ENCODE measurements at places on chromosomes 2 and 18.

DNA sequence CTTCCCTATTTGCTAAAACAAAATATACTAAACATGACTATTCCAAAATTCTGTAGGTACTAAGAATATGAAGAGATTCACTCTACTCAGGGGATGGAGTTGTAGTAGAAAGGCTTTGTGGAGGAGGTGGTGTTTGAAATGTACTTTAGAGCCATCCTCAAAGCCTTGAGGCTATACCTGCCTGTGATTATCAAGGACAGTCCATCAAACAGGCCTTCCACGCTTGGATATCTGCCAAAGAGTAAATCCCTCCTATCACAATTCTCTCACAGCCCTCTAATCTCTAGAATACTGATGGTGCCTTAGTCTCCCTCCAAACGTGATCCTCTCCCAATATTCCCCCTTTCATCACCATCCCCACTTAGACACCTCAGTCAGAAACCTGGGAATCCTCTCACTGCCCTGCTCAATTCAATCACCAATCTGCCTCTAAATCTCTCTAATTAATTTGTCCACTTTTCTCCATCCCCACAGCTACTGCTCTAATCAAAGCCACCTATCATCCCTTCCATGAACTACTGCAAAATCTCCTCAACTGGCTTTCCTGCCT, 13.1 kb downstream of the SOS1 start:
- no peak for DNase-seq

GRCh38 chr2:238644095-238645081, 203.5 kb upstream of the TWIST2 start:
- DNase-seq = no peak

DNA sequence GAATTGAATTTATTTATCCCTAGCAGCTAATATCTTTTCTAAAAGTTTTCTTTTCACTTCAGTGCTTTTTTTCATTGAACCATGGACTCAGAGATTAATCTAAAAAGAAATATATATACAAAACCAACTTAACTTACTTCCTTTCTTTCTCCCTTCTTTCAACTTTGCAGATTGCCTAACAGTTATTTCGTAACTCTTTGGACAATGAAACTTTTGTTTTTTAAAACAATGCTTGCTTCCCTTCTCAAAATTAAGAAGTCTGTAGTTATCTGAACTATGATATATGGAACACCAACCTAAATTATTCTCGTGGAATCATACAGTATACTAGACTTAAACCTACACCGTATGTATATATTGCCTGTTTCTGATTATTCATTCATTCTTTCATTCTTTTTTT, 62.9 kb downstream of the MIB1 start:
- no peak for DNase-seq

DNA sequence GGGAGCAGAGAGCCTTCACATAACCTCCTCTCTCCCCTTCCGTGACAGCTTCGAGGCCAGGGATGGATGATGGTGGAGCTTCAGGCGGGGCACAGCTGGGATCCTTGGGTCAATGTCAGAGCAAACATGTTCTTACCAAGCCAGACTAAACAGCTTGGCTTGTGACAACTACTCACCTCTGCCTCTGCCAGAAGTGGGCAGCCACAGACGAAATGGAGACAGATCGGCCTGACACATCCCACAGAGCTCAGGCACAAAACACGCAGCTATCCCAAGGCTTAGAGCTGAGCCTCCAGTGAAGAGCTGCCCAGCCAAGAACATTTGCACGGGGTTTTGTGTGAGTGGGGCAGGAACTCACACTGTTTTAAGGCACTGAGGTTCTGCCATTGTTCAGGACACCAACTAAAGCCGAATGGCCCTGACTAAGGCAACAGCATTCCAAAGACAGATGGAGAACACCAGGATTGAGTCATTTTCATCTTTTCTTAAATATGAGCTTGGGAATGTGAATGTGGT, 12.8 kb downstream of the PXDN start:
- no peak for DNase-seq

DNA sequence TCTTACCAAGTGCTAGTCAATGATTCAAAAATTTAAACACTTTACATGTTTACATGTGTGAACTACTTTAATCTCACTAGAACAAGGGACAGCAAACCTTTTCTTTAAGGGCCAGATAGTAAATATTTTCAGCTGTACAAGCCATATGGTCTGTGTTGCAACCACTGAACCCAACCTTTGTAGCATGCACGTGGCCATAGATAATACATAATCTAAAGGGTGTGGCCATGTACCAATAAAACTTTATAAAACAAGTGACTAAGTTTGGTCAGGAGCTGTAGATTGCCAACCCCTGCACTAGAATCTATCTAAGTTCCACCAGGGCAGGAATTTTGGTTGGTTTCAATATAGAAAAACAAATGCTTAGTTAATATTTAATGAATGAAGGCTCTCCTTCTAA, 18.4 kb upstream of the SPRED2 start:
- no peak for DNase-seq

DNA sequence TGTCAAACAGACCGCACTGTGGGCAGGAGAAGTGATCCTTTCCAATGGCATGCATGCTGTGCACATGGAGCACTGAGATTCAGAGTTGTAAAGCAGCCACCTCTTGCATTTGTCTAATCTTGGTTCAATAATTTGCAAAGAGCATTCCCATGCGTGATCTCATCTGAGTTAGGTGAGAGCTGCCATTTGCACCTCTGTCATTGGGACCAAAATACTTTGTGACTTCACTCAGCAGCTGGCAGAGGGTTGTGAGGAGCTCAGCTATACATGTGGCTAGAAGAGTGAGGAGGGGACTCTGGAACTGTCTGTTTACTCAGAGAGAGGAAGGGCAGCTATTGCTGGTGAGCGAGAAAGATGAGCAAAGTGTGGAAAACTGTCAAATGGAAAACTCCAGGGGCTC, 265.1 kb upstream of the TNP1 start:
- DNase-seq = no peak

DNA sequence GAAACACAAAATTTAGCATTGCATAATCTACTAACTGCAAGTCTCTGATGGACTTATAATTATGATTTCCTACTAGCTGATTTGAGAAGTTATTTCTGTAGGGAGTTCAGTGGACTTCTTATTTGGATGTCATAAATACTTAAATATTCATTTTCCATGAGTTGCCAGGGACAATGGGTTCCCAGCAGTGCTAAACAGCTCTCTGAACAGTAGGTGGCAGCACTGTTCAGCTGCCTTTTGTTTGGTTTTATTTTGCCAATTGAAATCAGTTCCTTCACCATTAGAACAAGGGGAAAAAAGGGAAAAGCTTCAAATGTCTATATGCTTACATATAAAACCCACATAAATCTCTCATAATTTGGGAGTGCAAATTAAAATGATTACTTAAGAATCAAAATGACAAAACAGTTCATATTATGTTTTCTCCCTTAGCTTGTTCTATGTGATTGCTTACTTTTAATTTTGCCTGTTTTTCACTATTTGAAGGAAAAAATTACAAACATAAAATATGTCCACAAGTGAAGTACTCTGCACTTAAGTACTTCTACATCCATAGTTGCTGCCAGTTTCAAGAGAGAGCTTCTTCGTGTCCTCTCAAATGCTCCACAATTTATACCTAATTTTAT, 898.9 kb downstream of the CPS1 start:
- peak; percentile 37 for DNase-seq

DNA sequence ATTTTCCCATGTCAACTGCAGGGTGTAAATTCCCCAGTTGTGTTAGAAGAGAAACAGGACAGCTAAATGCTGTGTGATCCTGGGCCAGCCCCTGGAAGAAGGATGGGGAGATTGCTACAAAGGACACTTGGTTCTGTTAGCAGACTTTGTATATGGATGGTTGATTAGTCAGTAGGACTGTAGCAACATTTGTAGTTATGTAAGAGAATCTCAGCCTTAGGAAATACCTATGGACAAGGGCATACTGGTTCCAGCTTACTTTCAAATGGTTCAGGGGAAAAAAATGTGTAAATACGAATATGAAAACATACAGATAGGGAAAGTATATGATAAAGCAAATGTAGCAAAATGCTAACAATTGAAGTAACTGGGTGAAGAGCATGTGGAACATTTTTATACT, 47.6 kb downstream of the GNAL start:
- no peak for DNase-seq

GRCh38 chr2:99648906-99649789, 159.3 kb upstream of the REV1 start:
- DNase-seq = no peak

DNA sequence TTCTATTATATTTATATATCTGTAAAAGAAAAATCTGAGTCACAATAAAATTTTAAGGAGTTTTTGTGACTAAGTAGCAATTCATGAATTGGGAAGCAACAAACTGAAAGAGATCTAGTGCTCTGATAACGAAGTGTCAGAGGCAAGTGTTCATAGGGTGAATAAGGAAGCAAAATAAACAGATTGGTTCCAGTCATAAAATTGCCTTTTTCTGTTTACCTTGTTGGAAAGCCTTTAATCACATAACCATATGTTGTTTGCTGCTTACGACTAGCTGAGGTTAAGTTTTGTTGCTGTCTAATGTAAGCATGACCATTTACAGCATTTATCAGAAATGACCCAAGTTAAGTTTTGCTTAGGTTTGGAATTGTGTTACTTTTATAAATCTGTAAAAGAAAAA, 358.9 kb downstream of the ARL6IP6 start:
- DNase-seq = no peak

- DNase-seq = no peak
Observed at GRCh38 chr2:41900101-41900577, 147.7 kb upstream of the PKDCC start.

DNA sequence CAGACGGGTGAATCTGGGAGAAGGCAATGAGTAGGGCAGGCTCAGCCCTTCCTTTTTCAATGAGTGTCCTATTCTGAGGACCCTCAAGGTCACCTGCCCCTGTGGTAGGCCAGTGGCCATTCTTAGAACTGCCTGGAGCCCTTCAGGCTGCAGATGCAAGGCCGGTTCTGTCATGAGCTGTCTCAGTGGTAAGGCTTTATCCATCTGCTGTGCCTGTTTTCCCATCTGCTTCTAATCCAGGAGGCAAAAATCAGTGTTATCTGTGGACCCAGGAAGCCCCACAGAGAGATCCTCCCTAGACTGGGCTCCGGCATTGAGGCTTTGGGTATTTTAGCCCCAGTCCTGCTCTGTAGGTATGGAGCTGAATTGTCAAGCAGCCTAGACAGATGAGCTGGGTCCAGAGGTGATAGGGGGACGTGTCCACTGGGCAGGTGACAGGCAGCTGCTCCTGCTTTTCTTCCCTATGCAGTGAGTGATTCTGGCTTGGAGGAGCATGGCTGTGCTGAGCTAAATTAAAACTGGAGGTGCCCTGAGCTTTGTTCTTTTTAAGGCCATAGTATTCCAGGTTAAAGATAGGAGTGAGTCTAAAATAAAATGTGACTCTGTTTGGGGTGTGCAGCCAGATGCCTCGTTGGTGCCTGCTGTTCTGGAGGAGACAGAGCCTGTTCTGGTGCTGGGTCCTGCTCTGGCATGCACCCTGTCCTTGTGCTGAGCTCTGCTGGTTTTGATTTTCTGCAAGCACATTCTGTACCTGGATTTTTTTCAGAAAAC, 92.5 kb downstream of the FHOD3 start:
- DNase-seq = no peak

- DNase-seq = no peak
Observed at GRCh38 chr2:27796791-27797765, 25.6 kb downstream of the MRPL33 start.

DNA sequence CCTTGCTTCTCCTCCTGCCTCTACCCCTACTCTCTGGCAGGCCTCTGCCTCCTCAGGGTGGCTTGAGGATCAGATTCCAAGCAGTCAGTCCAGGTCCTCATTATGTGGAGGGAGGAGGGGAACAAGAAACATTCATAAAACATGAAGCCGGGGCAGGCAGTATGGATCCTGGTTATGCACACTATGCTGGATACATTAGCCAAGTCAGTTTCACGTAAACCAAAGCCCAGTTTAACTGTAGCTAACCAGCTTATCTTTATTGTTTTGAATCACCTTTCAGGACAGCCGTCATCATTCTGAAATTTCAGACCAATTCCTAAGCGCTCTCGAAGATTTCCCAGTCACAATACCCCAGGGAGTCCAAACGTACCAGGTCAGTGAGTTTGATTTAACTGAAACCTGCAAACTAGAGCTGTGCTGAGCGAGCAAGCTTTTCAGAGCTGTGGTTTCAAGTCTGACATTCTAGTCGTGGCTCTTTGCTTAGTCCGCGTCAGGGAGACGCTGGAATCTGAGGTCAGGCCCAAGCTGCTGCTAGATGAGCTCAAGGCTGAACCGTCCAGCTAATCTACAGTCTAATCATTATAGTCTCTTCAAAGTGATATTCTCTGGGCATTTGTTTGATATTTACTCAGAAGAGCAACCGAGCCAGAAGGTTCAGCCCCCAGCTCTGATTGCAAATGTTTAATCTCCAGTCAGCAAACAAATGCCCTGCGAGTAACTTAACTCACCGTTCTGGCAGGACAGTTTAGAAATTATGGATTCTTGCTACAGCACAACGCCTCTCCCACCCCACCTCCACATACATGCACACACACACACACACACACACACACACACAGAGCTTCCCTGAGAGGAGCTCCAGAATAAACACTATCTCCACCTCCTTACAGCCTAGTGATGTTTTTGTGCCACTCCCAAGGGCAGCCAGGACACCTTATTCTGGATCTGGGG, 63.8 kb upstream of the BZW1 start:
- no peak for DNase-seq

- no peak for DNase-seq
Observed at GRCh38 chr18:22847867-22848451, 85.2 kb upstream of the RBBP8 start.

DNA sequence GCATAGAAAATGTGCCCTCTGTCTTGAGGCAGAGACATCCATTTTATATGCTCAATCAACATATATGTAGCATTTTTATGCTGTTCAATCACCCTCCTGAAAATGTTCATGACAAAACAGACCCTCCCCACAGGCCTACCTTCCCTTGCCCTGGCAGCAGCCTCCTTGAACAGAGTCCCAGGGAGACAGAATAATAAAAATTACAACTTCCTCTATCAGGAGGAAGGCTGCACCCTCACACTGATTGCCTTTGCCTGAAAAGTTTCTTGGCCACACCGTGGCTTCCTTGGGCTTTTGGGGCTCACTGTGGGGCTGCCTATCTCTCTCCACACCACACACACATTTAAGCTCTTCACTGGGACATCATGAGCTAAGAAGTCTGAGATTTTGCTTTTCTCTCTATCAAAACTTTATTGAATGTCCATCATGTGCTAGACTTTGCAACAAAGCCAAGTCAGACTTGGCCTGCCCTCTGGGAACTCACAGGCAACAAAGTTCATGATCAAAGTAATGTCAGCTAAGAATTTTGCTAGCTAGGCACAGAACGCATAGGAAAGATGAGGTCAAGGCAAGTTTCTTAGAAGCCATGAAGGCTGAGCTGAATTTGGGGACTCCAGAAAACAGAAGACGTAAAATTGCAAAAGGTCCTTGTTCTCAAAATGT, 101.6 kb downstream of the BCL2L11 start:
- DNase-seq = no peak

GRCh38 chr18:25639596-25639995, 287.6 kb upstream of the ZNF521 start:
- no peak for DNase-seq

GRCh38 chr18:68928762-68929675, 131.1 kb downstream of the CCDC102B start:
- no peak for DNase-seq

Measured in iPS DF 6.9 (cell line).